ENCODE measurements at places on chromosomes 11 and 22. TPM values are rescaled to one million over a fixed set of nuclear protein-coding genes. Genes with fewer than 3 reads are reported as not detected.

- no peak overlapping the region for H3K27ac ChIP-seq
- DNase-seq: no peak
- peaks cover 16% of the 10 kb centered on the region for H3K4me1 ChIP-seq
- H3K36me3 ChIP-seq: no peaks in the 10 kb centered on the region
Measured at GRCh38 chr11:110481523-110481922, 51.8 kb downstream of the FDX1 start.

The BTG4 gene
- total RNA-seq: not detected

- DNase-seq: no peak
- H3K4me1 ChIP-seq: peaks cover 10% of the 10 kb centered on the region
- no peak overlapping the region for H3K27ac ChIP-seq
- no peaks in the 10 kb centered on the region for H3K27me3 ChIP-seq
Measured at GRCh38 chr11:61980783-61981541, 13.5 kb upstream of the FTH1 start.

DNA sequence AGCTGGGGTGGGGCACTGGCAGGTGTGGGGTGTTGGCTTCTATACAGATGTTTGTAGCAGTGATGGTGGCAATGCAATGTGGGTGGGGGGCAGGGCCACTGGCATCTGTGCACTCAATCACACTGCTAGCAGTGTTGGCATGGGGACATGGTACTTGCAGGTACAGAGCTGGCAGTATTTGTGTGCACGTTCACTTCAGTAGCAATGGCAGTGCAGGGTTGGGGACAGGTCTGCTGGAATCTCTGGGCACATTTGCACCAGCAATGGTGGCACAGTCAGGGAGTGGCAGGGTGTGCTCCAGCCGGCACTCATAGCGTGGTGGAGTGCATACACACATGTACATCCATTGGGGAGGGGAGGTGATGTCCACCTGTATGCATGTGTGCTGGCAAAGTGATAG is 775.2 kb downstream of the CNTN5 start:
- H3K27me3 ChIP-seq: no peaks in the 10 kb centered on the region
- no peaks in the 10 kb centered on the region for H3K36me3 ChIP-seq
- no peak for DNase-seq
- H3K4me1 ChIP-seq: no peaks in the 10 kb centered on the region
- H3K27ac ChIP-seq: no peak overlapping the region

DNA sequence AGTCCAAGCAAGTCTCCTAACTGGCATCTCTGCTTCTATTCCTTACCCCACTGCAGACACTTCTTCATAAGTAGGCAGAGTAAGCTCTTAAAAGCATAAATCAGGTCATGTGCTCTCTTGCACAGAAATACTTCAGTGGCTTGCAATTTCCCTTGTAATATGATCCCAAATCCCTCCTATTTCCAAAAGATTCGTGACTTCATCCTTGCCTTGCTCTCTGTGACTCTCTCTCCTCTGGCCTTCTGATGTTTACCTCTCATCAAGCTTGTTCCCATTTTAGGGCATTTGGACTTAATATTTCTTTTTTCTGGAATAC is 37.4 kb upstream of the NCR3LG1 start:
- no peak overlapping the region for H3K4me3 ChIP-seq
- no peaks in the 10 kb centered on the region for H3K27me3 ChIP-seq
- no peak overlapping the region for H3K27ac ChIP-seq
- H3K36me3 ChIP-seq: no peaks in the 10 kb centered on the region
- H3K4me1 ChIP-seq: no peaks in the 10 kb centered on the region
